Fibroblast of upper back skin (primary cell): ENCODE measurements at places on chromosomes 3 and 15.
A peak's percentile ranks its signal among the peaks of the same experiment; 100 is the strongest.

GRCh38 chr3:189914799-189915198 lies 205.9 kb downstream of the P3H2 start:
- DNase-seq, result peak; percentile 90

GRCh38 chr3:197308591-197308990 lies 10.2 kb upstream of the DLG1 start:
- peak; percentile 88 for DNase-seq

GRCh38 chr3:169552533-169552932 lies 111.0 kb downstream of the MECOM start:
- DNase-seq, result no peak

- DNase-seq, result peak; percentile 99
Observed at GRCh38 chr15:39140060-39140604, 440.7 kb upstream of the THBS1 start.

GRCh38 chr15:93987068-93987467 lies 244.3 kb upstream of the MCTP2 start:
- no peak for DNase-seq

DNA sequence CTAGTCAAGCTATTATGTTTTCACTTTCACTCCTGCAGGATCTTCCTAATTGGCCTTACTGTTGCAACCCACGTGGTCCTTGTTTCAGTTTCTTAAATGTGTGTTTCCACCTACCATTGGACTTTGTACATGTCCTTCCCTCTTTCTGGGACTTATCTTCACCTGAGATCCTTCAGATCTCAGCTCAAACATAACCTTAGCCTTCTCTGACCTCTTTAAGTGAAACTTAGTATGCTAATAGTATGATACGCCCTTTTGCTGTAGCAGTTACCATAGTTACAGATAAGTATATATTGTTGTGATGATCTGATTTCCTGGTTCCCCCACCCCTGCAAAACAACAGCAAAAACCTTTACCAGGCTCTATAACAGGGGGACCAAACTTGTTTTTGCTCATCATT lies 35.2 kb downstream of the U2SURP start:
- DNase-seq, result no peak

DNA sequence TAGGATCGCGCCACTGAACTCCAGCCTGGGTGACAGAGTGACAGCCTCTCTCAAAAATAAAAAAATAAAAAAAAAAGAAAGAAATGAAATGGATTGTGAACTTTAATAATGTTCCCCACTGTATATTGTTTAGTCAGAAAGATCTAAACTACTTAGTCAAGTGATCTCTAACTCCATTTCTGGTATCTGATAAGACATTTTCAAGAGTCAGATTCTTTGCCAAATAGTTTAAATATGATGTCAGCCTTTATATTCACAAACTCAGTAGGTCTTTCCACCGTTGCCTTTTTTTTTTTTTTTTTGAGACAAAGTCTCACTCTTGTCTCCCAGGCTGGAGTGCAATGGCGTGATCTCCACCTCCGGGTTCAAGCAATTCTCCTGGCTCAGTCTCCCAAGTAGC lies 29.0 kb upstream of the OSBPL11 start:
- DNase-seq, result peak; percentile 29

GRCh38 chr3:81352867-81353266 lies 408.6 kb downstream of the GBE1 start:
- DNase-seq, result peak; percentile 31

GRCh38 chr15:69219690-69220089 lies 59.3 kb downstream of the GLCE start:
- no peak for DNase-seq

GRCh38 chr3:145760036-145760435 lies 400.9 kb downstream of the PLOD2 start:
- DNase-seq, result no peak

DNA sequence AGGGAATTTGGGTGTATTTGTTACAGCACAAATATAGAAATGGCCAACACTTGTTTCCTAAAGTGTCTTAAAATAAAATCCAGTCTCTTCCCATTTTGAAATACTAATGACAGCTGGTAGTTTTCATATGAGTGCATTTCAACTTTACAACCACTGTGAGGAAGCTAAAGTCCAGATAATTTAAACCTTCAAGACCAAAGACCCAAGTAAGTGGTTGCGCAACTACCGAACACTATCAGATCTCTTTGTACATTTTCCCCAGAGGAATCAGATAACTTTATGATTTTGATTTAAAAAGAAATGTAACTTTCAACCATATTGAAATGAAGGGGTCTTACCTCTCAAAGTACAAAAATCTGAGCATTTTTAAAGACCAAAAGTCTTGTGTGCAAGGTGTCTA lies 14.3 kb downstream of the BCL2L10 start:
- DNase-seq, result no peak

GRCh38 chr3:72242326-72242725 lies 457.4 kb upstream of the PROK2 start:
- no peak for DNase-seq

GRCh38 chr15:52263563-52264282 lies 31.9 kb downstream of the MYO5C start:
- no peak for DNase-seq

DNA sequence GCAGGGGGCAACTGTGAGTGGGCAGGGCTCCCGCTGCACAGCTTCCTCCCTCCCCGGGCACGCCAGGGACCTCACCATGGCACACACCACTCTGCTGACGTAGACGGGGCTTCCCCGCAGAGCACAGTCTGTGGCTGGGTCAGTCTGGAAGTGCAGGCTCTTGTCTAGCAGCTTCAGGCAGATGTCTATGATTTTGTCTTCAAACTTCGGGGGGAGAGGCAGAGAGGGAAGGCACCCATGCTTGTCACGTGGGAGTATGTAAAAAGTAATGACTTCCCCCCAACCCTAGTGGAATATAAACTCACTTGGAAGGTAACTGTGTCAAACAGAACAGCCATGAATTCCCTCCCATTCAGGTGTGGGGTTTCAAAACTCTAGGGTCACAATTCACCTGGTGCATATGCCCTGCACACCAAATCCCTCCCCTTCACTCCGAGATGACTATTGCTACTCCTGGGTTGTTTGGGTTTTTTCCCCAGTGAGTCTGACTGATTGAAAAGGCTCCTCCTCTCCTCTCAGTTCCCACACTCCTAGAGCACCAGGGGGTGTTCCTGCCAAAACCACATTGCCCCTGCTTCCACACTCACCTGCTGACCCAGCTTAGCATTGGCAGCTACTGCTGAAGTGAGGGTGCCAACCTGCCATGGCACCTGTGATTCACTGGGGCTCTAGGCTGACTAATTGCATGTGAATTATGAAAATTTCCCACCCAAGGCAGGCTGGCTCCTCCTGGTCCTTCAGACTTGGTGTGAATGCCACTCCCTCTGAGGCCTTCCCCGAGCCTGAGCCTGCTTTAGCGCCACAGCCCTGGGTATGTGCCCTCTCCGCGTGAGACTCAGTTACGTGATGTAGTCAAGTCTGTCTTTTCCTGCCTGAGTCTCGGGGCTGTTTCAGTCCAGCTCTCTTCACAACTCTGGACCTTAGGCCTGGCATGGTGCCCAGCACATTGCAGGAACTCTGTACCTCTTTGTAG lies 13.0 kb downstream of the TGM5 start:
- peak; percentile 6 for DNase-seq

GRCh38 chr15:72912996-72913395 lies 129.4 kb upstream of the ADPGK start:
- DNase-seq, result no peak

DNA sequence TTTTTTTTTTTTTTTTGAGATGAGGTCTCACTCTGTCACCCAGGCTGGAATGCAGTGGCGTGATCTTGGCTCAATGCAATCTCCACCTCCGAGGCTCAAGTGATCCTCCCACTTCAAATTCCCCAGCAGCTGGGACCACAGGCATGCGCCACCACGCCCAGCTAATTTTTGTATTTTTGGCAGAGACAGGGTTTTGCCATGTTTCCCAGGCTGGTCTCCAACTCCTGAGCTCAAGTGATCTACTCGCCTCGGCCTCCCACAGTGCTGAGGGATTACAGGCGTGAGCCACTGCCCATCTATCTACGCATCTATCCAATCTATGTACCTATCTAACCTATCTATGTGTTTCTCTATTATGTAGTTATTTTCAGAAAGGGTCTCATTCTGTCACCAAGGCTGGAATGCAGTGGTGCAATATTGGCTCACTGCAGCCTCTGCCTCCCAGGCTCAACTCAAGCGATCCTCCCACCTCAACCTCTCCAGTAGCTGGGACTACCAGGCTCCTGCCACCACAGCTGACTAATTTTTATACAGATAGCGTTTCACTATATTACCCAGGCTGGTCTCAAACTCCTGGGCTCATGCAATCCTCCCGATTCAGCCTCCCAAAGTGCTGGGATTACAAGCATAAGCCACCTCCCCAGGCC lies 20.2 kb upstream of the GPX1 start:
- DNase-seq, result peak; percentile 86

DNA sequence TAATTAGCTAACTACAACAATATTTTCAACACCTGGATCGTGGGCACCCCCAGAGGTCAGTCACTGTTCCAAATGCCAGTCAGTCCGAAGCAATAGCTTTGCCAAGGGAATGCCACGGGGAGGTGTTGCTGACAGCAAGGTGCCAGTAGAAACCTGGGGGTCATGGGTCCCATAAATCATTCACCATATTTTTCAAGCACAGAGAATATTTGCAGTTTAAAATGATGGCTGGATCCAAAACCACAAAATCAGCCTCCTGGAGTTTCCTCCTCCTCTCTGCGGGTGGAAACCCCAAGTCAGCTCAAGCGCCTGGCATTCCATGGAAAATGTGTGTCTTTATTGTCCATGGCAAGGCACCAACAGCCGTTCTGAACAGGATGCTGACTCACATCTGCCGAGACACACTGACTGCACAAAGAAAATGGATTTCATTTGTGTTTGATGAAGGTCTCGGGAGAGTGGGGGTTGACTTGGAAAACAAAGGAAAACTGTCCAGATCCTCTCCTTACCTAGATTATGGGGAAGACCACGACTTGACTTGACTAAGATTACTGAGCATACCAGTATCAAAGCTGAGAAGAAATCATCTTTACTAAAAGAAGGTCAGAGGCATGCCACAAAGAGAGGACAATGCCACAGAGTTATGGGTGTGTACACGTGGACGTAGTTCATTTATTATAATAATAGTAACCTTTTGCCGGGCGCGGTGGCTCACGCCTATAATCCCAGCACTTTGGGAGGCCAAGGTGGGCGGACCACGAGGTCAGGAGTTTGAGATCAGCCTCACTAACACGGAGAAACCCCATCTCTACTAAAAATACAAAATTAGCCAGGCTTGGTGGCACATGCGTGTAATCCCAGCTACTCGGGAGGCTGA lies 26.4 kb downstream of the ANXA2 start:
- peak; percentile 100 for DNase-seq

GRCh38 chr3:7728566-7729519 lies 772.8 kb upstream of the LMCD1 start:
- no peak for DNase-seq

DNA sequence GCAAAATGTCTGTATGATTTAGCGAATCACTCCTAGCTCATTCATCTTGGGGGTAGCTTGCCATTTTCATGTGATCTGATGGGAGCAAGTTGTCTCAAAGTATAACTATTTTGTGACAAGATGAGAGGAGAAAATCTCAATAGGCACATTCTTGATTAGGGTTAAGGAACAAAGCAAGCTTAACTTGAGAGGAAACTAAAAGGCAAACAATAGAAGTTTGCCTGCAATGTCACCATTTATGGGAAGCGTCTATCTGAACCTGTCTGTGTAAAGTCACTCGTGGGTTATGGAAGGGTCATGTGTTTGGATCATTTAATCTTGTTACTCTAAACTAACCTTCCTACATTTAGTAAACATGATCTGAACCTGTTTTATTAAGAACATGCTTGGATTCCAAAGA lies 232.5 kb downstream of the CDIN1 start:
- no peak for DNase-seq

DNA sequence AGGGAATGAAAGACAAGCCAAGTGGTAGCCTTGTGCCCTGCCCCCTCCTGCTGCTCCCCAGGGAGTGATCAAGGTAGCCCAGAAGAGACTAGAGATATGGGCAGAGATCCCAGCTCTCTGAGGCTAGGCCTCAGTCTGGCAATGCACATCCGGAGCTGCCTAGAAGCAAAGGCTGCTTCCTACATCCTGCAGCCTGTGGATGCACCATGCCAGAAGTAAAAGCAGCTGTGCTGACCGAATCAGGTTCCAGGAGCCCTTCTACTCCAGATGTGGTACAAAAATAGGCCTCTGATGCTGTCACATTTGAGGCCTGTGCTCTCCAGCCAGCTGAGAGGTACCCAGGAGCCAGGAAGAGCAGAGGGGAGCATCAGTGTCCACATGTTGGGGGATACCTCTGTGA lies 16.0 kb downstream of the TRAIP start:
- peak; percentile 47 for DNase-seq

GRCh38 chr15:41659190-41659589 lies 1.0 kb upstream of the MGA start:
- no peak for DNase-seq

- no peak for DNase-seq
Observed at GRCh38 chr15:76282465-76282864, 28.8 kb downstream of the ETFA start.

- no peak for DNase-seq
Observed at GRCh38 chr3:76715426-76715825, 324.5 kb upstream of the ROBO2 start.

DNA sequence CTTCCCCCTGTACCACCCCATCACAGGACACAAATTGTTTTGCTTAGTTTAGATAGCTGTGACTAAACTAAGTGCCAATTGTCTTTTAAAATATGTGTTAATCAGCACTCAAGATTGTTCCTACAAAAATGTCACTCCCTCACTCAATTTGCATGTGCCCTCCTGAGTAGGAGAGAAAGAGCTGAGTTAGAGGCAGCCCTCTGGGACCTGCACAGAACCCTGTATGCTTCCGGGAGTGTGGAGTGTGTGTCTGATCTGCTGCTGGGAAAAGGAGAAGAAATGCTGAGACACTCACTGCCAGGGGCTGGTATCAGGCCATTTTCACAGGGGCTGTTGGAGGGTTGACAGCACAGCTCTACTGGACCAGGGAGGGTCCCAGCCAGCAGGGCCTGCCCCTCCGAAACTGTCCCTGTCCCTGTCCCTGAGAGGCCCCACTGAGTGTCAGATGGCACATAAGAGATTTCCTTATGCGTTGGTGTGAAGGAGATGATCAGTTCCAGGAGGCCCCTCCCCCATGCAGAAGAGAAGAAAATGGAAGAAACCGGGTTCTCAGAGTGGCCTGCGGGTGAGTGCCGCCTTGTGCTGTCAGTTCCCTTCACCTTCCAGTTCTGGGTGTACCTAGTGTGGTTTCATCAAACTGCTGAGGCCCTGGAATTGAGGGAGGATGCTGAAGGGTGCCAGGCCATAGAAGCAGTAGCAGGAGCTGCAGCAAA lies 3.9 kb upstream of the B3GNT5 start:
- DNase-seq, result no peak

- peak; percentile 43 for DNase-seq
Observed at GRCh38 chr3:175980486-175981090, 1121.5 kb downstream of the NAALADL2 start.

DNA sequence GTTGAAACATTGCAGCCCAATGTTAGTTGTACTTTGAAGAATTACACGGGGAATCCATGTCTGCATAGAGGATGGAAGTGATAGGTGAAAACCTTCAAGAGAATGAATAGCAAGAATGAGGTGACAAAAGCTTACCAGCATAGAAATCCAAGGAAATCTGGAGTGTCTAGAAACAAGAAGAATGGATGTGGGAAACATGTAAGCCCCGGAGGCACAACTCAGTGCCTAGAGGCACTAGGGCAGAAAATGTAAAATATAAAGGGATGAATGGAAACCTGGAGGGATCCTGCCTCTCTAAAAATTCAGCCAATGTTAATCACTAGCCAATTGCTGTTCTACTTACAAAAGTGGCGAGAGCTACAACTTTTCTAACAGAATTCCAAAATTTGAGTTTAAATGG lies 619.0 kb downstream of the TBL1XR1 start:
- DNase-seq, result no peak
